ENCODE measurements at places on chromosomes 16 and 17.

GRCh38 chr17:63838631-63839171, 3.8 kb downstream of the SMARCD2 start:
- peak; percentile 83 for DNase-seq

DNA sequence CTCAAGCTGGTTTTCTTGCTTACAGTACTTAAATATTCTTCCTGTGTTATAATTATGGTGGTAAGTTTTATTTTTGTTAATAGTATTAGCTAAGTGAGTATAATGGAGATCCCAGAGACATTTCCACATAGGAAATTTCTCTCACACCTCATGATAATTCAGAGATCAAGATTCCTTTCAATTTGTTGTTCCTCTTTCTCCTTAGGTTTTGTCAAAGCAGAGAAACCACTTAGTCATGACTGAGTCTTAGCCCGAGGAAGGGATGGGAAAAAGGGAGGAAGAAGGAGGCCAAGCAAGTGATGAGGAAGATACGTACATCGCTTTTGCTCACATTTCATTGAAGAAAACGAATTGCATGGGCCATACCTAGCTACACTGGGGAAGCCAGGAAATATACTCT, 18.4 kb downstream of the ESRP2 start:
- no peak for DNase-seq

- no peak for DNase-seq
These were observed 196.2 kb upstream of the DYNLRB2 start for GRCh38 chr16:80344570-80344969.

DNA sequence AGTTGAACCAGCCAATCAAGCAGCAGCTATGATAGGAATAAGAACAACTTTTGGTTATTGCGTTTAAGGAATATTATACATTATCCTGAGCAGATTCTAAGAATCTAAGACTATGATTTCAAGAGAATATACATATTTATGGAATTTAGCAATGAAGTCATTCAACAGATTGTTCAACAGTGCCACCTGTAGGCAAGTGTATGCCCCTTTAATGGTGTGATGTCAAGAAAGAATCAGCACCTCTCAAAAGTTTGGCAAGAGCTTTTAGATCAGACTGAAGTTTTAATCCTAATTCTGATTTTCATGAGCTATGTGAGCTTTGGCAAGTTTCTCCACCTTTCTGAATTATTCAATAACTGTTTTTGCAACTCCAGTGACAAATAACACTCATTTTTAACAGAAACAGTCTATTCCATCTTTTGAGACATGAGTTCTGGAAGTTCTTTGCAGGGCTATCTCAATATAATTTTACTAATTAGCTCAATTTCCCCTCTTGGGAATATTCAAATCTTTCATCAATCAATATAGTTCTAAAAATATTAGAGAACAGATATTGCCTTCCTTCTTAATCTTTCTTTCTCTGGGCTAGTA, 474.3 kb upstream of the TOM1L1 start:
- no peak for DNase-seq

DNA sequence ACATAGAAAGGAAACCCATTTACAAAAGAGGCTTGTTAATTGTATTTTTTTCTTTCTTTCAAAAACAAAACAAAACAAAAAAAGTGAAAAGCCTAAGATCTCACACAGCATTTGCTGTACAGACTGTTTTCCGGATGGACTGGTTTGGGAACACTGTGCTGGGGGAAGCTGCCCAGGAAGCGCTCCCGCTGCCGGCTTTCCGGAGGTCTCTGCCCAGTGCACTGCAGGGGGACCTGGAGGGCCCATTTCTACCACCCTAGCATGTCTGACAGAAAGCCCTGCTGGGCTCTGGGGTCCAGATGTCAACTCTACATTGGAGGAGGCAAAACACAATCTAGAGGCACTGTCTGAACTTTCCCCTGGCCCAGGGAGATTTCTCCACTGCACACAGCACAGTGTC, 26.3 kb upstream of the CLEC18B start:
- no peak for DNase-seq

- DNase-seq = no peak
These were observed 102.4 kb downstream of the MAP2K6 start for GRCh38 chr17:69516911-69517310.

DNA sequence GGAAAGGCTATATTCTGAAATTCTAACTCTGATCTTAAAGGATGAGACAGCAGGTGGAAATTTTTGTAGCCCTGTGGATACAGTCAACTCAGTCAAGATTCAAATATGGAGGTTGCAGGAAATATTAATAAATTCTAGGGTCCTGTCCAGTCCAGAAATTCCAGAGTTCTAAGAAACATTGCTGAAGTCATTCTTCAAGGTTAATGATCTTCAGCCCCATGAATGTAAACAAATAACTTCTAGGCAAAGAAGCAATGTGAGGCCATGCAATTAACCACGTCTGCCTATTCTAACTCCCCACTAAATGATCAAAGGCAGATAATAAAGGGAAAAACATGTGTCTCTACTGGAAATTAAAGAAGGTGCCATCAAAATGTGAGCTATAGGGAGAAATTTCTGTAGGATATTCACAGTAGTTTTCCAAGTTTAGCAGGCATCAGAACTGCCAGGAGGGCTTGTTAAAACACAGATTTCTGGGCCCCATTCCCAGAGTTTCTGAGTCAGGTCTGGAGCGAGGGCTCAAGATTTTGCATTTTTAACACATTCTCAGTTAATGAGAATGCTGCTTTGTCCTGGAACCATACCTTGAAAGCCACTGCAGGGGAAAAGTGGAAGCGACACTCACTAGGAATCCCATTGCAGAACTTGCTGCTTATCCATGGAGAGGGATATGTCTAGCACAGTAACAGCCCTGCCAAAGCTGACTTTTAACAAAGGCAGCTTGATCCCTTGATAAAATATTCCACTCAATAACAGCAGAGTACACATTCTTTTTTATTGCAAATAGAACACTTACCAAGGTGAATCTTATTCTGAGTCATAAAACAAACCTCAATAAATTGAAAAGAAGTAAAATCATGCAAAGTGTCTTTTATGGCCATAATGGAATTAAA, 61.8 kb downstream of the DNAH3 start:
- DNase-seq = no peak

- DNase-seq = no peak
These were observed 41.6 kb upstream of the GSE1 start for GRCh38 chr16:85571563-85571812.

GRCh38 chr17:1413281-1413791, 13.3 kb upstream of the YWHAE start:
- peak; percentile 10 for DNase-seq

- DNase-seq = peak; percentile 9
These were observed 46.1 kb upstream of the ACSF3 start for GRCh38 chr16:89047331-89048089.

GRCh38 chr16:89643769-89644300, 13.7 kb downstream of the CHMP1A start:
- DNase-seq = no peak

- no peak for DNase-seq
These were observed 101.7 kb downstream of the CYB561 start for GRCh38 chr17:63344383-63344782.

- no peak for DNase-seq
These were observed 38.1 kb downstream of the SOCS1 start for GRCh38 chr16:11217651-11218603.

DNA sequence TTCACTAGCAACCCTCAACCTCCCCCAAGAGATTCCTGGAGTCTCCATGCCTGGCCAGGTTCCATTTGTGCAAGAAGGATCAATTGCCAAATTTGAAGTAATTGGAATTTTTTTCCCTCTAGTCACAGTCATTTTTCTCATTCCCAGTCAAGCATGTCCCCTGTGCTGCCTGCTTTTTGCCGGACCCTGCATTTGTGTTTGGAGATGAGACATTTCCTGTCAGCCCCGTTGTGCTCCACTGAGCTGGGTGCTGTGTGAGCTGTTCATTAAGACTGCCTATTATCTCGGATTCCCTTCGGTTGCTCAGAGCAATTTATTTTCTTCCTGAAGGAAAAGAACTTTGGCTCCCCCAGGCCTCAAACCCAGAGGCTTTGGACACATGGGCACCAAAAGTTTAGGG, 201.0 kb upstream of the NLRP1 start:
- DNase-seq = no peak

GRCh38 chr16:58511933-58512815, 3.1 kb upstream of the SETD6 start:
- DNase-seq = peak; percentile 84

GRCh38 chr17:67496286-67496685, 119.2 kb downstream of the PITPNC1 start:
- DNase-seq = no peak

GRCh38 chr17:17823433-17824118, 13.2 kb downstream of the SREBF1 start:
- peak; percentile 99 for DNase-seq

GRCh38 chr16:88472069-88472468, 19.0 kb downstream of the ZFPM1 start:
- DNase-seq = no peak

DNA sequence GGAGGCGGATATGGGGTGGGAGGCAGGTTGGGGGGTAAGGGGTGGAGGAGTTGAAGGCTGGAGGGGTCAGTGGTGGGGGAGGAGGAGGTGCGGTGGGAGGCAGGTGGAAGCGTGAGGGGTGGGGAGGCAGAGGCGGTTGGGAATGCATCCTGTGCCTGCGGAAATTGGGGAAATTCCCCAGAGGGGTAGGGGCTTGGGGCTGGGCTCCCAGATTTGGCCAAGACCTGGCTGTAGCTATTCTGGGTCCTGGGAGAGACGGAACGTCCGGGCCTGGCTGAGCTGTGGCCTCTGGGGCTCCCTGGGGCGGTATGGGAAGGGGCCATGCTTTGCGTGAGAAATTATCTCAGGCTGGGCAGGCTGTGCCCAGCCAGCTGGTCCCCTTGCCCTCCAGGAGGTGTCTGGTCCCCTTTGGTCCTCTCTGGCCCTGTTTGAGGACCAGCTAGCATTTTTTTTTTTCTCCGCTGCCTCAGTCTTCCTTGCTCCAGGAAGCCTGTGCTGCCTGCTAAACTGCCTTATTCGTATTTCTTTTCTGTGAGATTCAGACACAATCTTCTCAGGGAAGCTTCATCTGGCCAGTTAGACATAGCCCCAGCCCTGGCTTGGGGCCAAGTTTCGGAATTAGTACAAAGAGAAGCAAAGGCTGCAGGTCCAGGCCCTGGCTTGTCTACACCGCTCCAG, 7.3 kb upstream of the TRPV2 start:
- peak; percentile 61 for DNase-seq

DNA sequence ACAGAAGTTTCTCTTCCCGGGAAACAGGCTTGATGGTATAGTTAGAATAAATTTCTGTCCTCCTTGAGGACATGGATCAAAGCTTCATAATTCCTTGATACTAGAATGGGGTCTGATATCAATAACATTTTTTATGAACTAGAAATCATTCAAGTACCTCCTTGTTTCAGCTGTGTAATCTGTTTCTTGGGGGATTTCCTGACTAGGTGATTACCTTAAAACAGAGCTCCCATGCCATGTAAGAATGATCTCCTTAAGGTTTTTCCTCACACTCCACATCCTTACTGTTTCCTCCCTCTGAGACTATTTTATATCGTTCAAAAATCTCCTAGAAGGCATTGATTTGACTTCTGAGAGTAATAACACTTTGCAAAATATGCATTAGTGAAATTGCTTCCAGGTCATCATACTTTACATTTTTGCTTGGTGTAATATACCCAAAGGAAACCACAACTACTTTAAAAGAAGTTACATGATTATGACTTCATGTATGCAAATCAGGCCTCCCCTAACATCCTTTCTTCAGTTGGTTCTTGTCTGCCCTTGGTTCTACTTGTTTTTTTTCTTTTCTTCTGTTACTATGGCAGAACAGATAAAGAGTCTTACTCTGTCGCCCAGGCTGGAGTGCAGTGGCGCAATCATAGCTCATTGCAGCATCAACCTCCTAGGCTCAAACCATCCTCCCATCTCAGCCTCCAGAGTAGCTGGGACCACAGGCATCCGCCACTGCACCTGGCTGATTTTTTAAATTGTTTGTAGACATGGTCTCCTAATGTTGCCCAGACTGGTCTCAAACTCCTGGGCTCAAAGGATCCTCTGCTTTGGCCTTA, 388.8 kb downstream of the ZFHX3 start:
- no peak for DNase-seq

DNA sequence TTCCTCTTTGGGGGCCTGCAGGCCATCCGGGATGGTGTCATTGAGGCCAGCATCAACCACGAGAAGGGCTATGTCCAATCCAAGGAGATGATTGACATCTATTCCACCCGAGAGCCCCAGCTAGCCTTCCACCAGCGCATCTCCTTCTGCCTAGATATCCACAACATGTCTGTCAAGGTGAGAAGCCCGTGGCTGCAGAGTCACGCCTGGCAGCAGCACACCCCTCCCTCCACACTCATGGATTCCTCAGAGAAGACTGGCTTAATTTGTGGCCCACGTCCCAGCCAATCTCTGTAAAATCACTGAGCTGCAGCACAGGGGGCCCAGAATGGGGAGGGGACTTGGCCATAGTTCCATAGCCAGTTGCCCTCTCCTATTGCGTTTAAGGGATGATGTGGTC, 15.6 kb downstream of the PSMD3 start:
- peak; percentile 69 for DNase-seq

DNA sequence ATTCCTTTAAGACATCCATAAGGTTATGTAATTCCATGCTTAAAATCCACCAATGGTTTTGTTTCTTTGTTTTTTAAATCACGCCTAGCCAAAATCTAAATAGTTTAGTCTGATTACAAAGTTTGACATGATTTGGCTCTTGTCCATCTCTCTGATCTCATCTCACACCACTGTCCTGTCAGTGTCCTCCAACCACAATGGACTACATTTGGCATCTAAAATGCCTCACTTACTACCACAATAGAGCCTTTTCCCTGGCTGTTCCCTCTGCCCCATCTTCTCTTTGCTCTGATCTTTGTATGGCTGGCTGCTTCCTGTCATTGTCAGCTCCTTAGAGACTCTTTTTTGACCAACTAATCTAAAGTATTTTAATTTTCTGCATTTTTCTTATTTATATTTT, 157.2 kb downstream of the MYO1D start:
- no peak for DNase-seq

GRCh38 chr17:20043021-20043420, 33.9 kb downstream of the SPECC1 start:
- DNase-seq = no peak

- no peak for DNase-seq
These were observed 14.8 kb upstream of the GPATCH8 start for GRCh38 chr17:44518032-44518431.

GRCh38 chr17:7885367-7886226, 3.0 kb upstream of the CHD3 start:
- DNase-seq = no peak

GRCh38 chr17:37673386-37673785, 30.1 kb upstream of the DDX52 start:
- no peak for DNase-seq

DNA sequence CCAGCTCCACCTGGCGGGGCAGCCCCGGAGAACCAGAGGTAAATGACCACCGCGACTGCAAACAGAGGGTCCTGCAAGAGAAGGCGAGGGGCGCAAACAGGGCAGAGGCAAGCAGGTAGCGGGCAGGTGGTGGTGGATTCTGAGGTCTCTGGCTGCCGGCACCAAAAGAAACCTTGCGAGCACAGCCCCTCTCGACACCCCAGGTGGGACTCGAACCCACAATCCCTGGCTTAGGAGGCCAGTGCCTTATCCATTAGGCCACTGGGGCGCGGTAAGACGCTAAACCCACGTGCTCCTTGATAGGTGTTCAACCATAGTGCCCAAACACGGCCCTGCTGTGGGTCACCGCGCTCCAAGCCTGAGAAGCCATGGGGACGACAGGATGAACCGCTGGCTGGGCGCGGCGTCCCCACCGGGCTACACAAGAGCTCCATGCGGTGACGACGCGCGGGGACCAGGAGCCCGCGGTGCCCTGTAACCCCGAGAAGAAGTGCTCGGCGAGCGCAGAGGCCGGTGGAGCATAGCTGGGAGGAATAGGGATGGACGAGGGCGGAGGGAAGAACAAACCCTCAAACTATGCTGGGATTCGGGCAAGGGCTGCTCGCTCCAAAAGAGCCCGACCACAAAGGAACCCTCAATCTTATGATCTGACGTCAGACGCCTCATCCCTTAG, 12.4 kb downstream of the ATP5PD start:
- peak; percentile 97 for DNase-seq
